Smooth muscle cell of the pulmonary artery (primary cell): ENCODE measurements at places on chromosomes 11 and 22. TPM values are rescaled to one million over a fixed set of nuclear protein-coding genes. Genes with fewer than 3 reads are reported as not detected.

Gene LAYN
- total RNA-seq = 21.2 and 35.2 TPM in 2 replicates

Gene SLC17A6
- not detected in 2 replicates for total RNA-seq

Gene TMEM25
- total RNA-seq = 16.1 and 28.1 TPM in 2 replicates

Gene NRGN
- 0.17 and 0.20 TPM in 2 replicates for total RNA-seq

Gene BUD13
- total RNA-seq = 7.7 and 8.9 TPM in 2 replicates
